ENCODE measurements at places on chromosomes 4 and X. TPM values are rescaled to one million over a fixed set of nuclear protein-coding genes. Genes with fewer than 3 reads are reported as not detected.

CLCN4 gene
- total RNA-seq: 5.0 TPM

S100G gene
- not detected for total RNA-seq

CT45A3 gene
- total RNA-seq: not detected

SAGE1 gene
- not detected for total RNA-seq

TET2 gene
- total RNA-seq: 22.7 TPM

NDNF gene
- 11.8 TPM for total RNA-seq

FAM47A gene
- total RNA-seq: not detected

PLP2 gene
- 35.5 TPM for total RNA-seq

RBMX2 gene
- total RNA-seq: 18.7 TPM

UGT2A3 gene
- not detected for total RNA-seq

CXCL3 gene
- total RNA-seq: 5.2 TPM

IBSP gene
- total RNA-seq: 0.16 TPM

GJB1 gene
- not detected for total RNA-seq

PRR32 gene
- total RNA-seq: not detected

FAM47E gene
- total RNA-seq: 0.97 TPM

SLC49A3 gene
- total RNA-seq: 8.5 TPM

UGT2B15 gene
- total RNA-seq: not detected

CLDN2 gene
- not detected for total RNA-seq

TSPYL2 gene
- 10.7 TPM for total RNA-seq

FGF13 gene
- 2.3 TPM for total RNA-seq

Data from hair follicle dermal papilla cell (primary cell).